ENCODE measurements at places on chromosomes 12 and 14.

DNA sequence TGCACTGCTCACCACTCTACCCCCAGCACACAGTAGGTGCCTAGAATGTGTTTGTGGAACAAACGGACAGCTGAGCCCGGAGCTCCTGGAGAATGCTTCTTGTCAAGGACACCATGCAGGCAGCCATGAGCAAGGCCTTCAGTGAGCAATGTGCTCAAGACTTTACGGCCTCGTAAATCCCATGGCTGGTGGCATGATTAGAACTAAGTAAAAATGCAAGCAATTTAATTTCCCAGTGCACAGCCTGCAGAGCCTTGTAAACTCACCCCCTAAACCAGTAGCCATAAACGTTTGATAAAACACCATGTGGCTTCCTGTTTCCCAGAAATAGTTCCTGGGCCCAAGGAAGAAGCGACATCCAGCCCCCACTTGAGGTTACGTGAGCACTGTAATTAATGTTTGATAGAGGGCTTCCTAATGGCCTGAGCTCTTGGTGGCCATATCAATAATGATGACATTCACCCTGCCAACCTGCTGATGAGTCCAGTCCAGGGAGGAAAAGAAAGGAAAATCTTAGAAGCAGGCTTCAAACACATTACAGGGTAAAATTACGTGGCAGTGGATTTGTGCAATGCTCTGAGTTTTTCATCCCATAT lies 36.4 kb upstream of the FICD start:
- no peak for DNase-seq

- DNase-seq: no peak
These were observed 241.0 kb downstream of the EMP1 start for GRCh38 chr12:13437541-13437940.

GRCh38 chr12:103181366-103182152 lies 224.1 kb downstream of the ASCL1 start:
- no peak for DNase-seq

GRCh38 chr12:2233034-2233433 lies 180.2 kb downstream of the CACNA1C start:
- no peak for DNase-seq

- no peak for DNase-seq
These were observed 4.6 kb upstream of the LRRC23 start for GRCh38 chr12:6899837-6900519.

DNA sequence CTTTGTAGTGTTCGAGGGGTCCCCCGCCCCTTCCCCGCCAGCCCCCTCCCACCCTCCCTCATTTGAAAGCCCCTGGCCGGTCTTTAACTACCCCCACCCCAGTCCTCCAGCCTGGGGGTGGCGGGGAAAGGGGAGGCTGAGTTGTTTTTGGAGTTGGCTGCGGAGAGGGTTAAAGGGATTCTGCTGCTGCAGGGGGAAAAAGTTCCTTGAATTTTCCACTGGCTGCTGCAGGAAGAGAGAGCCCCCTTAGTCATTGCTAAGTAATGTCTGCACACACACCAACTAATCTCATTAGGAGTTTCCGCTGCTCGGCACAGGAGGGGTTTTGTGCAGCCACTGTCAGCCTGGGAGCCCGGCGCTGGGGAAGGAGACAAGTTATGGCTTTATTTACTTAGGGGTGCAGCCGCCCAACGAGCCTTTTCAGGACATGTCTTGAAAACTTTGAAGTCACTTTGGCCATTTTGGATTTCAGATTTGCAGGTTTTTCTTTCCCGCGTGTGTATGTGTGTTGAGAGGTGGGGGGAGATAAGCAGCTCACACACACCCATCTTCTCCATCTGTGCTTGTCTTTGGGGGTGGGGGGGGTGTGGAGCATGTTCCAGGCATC lies 1.8 kb downstream of the ELK3 start:
- DNase-seq: no peak

DNA sequence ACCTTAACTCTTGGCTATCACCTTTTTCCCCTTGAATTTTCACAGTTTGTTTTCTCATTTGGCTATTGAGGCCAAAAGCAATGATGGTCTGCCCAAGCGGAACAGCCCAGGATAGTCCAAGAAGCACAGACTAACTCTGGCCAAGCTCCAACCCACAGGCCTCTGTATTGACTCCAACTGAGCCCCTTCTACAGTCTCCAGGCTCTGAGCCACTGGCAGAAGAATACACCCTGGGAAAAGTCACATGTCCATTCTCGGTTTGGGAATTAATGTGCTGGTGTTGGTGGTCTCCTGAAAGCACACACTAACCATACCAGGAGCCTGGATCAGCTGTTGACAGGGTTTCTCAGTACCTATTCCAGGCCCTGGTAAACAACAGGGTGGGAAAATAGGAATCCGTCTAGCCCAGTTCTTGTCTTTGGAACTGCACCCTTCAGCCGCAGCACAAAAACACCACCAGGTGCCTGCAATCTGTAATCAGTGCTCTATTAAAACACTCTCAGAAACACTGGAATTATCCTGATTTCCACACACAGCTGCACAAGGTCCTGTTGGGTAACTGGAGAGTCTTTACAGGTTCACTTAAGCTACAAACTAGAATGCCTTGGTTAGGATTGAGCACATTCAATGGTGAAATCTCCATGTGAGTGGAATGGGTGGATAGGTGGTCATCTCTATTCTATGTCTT lies 63.6 kb downstream of the STXBP6 start:
- no peak for DNase-seq

DNA sequence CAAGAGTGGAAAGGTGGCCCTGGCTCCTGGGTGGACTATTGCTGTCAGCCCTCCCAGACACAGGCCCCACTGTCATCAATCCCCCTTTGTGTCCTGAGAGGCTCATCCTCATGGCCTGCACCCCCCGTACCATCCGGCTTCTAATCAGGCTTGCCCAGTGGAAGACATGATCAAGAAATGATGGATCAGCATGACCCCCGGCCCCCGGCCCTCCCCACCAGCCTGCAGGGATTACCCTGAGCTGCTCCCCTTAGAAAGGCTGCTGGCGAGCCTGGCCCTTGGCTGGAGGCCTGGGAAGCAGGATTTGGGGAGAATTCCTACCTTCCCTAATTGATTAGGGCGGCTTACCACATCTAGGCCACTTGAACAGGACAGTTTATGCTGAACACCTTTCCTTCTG lies 171.2 kb downstream of the PIWIL1 start:
- no peak for DNase-seq

DNA sequence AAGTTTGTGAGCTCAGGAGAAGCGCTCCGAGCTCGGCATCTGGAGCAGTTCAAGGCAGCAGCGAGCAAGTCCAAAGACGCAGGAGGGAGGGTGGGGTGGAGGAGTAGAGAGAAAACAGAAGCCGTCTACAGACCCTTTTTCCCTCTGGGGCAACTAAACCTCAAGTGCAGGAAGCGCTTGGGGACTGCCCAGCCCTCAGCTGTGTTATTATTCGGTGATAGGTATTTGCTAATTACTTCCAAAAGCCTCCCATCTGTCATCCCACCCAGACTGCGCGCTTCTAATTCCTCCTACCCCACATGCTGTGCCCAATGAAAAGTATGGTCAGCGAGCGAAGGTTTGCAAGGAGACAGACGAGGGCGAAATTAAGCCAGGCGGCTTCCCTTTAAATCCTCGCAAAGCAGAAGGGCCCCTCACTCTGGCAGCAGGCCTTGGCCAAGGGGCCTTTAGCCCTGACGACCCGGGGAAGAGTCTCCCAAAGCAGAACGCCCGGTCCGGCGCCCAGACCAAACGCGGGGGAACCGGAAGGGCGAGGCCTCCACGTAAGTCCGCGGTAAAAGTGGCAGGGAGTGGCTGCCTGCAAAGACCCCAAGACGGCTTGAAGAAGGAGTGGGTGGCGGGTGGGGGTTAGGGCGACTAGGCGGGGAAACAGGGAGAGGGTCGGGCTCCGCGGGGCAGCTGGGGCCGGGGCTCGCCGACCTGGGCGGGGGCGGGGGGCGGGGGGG lies 507 bp upstream of the CD9 start:
- no peak for DNase-seq

DNA sequence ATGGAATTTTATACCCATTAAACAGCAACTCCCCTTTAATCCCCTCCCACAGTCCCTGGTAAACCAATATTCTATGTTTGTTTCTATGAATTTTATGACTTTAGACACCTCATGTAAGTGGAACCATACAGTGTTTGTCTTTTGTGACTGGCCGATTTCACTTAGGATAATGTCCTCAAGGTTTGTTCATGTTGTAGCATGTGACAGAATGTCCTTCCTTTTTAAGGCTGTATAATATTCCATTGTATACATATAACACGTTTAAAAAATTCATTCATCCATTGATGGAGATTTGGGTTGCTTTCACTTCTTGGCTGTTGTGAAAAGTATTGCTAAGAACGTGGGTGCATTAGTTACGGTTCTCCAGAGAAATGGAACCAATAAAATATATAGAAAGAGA lies 40.2 kb downstream of the ARF6 start:
- no peak for DNase-seq

DNA sequence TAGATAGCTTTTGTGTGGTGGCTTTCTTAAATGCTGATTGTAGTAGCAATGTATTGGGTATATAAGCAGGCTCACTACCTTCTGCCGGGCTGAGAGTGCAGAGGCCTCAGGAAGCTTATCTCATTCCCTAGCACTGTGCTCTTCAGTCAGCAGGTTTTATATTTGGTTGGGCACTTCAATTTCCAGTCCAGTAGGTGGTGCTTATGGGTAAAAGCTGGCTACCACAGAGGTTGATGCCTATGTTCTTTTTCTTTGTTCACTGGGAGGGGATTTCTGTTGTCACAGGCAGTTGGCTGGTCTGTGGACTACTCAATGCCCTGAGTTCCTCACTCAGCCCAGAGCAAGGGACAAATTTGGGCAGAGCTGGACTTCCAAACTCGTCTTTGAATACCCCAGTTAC lies 43.0 kb upstream of the GLIPR1 start:
- DNase-seq: no peak
